GM03348 (cell line): ENCODE measurements at places on chromosomes 5 and 9.

DNA sequence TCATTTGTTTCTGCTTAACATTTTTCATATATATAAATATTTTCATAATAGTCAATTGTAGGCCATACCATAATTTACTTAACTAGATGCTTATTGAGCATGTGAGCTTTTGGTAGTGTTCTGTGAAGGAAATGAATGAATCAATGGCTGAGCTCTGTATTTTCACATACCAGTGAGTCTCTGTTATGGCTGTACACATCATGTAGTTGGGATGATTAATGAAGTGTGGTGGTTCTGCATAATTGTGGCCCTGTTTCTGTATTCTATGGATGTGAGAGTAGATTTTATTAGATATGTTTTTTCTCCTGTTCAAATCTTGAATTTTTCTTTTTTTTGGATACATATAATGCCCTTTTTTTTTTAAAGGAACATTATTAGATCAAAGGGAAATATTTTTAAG, 56.2 kb downstream of the CTNNA1 start:
- DNase-seq, result peak; percentile 26

DNA sequence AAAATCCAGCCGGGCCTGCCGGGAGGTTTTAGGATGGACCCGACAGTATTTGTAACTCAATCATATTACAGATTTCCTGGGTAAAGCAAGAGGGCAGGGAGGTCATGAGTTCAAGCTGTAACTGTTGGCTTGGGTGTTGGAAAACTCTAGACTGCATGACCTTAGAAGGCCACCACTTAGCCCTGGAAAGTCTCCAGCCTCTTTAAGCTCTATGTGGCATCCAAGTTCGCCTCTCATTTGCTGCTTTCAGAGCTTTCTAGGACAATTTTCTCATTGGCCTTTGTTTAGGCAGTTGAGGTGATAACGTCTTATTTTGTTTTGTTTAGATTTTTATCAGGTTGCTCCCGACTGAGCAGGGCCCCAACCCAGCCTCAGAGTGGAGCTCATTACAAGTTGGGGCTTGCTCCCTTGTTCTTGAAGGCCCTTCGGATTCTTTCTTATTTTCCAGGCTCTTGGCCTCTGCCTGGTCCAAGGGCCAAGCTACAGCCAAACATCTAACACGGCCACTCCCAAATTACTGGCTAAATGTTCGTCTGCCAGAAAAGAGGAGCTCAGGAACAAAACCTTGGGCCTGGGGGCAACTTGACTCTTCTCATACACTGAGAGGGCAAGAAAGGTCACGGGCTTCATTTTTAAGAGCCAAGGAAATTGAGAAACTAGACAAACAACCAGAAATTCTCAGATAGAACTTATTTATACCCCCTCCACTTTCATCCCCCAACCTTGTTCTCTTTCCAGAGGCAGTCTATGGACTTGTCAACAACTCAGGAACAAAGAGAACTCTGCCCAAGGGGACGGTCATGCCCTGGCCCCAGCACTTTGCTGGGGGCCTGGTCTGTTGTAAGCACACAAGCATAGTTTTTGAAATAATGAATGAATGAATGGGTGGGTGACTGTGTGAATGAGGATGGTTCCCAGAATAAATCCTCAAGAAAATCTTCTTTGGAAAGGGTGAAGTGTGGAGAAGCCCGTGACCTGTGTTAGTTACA, 526.9 kb downstream of the BNC2 start:
- no peak for DNase-seq

GRCh38 chr9:131923766-131924165, 155.9 kb downstream of the MED27 start:
- no peak for DNase-seq

DNA sequence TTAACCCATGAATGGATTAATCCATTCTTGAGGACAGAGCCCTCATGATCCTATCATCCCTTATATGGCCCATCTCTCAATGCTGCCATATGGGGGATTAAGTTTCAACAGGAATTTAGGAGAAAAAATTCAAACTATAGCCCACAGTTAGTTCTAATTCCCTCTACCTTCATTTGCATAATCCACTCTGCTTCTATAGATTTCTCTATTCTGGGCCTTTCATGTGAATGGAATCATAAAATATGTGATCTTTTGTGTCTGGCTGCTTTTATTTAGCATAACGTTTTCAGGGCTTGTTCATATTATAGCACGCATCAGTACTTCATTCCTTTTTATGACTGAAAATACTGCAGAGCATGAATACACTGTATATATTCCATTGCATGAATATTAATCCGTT, 55.4 kb downstream of the CTSL start:
- no peak for DNase-seq

- DNase-seq, result no peak
Measured at GRCh38 chr9:5310851-5311250, 6.3 kb upstream of the RLN2 start.

DNA sequence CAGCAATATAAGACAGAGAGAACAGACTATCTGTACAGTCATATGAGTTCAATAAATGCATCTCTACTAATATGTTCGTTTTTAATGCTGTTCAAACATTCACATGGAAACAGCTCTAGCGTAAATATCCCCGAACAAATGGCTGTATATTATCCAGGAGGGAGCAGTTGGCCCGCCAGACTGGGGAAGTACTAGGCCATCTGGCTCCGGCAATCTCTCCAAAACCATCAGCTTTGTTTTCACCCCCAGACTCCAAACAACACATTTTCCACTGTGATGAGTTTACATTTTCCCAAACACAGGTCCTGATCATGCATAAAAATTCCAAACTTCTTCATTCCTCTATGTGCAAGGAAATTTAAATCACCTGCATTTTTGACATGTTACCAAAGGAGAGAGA, 8.7 kb downstream of the EBF1 start:
- no peak for DNase-seq

- DNase-seq, result no peak
Measured at GRCh38 chr5:66472010-66472409, 124.2 kb upstream of the MAST4 start.

- no peak for DNase-seq
Measured at GRCh38 chr5:108820983-108821382, 73.3 kb downstream of the FER start.

DNA sequence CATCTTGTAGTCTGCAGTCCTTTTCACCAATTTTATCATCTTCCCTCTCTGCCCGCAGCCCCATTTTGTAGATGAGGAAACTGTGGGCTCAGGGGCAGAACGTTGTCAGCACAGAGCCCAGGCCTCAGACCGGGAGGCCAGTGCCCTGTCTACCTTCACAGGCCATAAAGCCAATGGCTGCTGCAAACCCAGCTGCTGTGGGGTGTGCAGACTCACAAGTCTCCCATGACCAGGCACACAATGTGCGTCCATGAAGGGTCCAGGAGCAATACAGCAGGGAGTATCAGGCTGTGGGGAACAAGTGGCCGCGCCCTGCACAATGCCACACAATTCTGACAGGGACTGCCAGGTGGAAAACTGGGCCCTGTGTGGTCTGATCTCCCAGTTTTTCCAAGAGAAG, 71.0 kb downstream of the COL23A1 start:
- DNase-seq, result no peak

DNA sequence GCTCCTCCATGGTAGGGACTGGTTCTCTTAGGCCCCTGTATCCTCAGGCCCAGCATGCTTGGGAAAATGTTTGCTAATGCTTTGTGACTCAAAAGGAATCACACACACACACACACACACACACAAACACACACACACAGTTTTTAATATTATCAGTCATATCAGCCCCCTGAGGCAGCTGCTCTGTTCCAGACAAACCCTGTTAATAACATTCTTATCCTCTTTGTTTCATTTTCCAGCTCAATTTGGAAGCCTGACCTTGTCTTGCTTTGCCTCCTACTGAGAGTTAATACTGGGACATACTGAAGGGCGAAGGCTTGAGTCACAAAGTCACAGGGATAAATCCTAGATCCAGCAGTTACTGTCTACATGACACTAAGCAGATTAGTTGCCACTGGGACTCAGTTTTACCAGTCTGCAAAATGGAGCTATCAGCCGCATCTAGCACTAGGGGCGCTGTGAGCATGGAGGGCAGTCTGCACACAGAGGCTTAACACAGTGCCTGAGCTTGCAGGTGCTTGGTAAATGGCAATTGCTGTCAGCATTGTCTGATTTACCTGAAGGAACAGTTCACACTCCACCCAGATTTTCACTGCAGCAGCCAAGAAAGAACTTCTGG, 37.1 kb upstream of the KCNMB1 start:
- DNase-seq, result no peak

- DNase-seq, result no peak
Measured at GRCh38 chr9:108800632-108801099, 55.1 kb downstream of the ACTL7B start.

DNA sequence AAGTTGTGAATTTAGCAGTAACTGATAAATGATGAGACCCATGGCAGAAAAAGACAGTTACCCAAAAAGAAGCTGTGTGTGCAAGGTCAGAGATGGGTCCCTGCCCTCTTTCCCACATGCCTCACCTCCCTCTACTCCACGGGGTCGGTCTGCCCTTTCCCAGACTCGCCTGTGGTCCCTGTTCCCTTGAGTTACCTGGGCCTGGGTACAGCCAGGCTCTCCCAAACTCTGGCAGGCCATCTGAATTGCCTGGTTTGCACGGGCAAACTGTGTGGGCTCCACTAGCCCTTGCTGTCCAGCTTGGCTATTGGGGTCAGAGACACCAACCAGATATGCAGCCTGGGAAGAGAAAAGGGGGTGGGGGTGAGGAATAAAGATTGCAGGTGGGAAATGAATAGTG, 18.4 kb upstream of the TPM2 start:
- no peak for DNase-seq
